Stimulated activated CD8-positive, alpha-beta memory T cell treated with anti-CD3 and anti-CD28 coated beads, Interleukin-15, amount 100 ng/mL, for 4 hours (primary cell): ENCODE measurements at places on chromosomes 7 and 10.

- DNase-seq, result no peak
Observed at GRCh38 chr10:124436191-124436638, 13.6 kb downstream of the NKX1-2 start.

DNA sequence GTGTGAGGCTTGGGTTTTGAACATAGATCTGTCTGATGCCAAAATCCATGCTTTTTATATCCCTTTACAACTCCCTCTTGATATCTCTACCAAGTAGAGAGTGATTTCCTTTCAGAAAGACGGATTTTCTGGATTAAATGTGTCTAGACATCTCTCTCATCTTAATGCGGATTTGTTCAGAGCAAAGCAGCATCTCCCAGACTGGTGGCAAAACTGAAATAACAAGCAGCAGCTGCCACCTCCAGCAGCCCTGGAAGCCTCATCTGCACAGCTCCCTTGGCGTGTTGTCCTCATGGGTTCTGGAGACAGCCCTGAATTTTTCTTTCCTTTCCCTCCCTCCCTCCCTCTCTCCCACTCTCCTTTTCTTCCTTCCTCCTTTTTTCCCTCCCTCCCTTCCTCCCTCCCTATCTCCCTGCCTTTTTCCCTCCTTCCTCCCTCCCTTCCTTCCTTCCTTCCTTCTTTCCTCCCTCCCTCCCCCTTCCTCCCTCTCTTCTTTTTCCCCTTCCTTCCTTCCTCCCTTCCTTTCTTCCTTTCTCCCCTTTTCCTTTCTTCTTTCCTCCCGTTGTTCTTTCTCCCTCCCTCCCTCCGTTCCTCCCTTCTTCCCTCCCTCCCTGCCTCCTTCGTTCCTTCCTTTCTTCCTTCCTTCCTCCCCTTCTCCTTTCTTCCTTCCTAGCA, 639.9 kb downstream of the TYW1 start:
- no peak for DNase-seq

DNA sequence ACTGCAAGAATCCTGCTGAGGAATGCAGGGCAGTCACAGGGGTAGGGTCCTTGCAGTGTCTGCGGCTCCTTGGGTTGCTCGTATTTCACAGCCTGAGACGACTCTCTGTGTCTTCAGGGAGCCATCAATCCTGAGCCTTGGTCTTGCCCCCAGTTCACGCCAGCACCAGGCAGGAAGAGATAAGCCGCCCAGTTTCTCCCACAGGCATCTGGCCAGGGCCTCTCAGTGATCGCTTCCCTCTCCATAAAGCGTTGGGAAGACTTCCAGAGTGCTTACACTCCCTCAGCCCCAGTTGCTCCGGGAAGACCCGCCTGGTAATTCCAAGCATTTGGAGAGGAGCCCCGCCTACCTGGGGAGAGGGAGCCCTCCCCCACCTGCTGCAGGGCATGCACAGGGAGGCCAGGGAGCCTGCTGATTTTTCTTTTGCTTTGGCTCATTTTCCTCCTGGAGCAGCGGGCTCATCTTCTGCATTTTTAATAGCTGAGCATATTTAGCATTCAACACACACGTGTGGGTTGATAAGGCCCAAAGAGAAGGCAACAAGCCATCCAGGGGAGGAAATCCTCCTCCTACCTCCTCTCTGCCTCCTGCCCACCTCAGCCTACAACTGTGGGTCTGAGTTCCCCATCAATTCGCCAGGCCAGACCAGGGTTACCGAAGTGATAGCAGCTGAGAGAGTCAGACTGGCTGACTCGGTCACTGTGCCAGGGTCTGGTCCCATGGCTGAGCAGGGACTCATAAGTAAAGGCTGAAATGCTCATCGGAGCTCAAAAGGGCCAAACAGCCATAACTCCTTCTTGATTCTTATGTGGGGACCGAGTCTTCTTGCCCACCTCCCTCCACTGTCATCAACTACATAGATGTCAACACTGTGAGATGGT, 74.4 kb upstream of the EFCAB10 start:
- DNase-seq, result no peak

GRCh38 chr10:95847007-95847406, 60.8 kb upstream of the CC2D2B start:
- DNase-seq, result no peak

GRCh38 chr10:113064039-113064438, 114.0 kb downstream of the TCF7L2 start:
- no peak for DNase-seq

- DNase-seq, result no peak
Observed at GRCh38 chr10:60295028-60295937, 94.4 kb downstream of the ANK3 start.

DNA sequence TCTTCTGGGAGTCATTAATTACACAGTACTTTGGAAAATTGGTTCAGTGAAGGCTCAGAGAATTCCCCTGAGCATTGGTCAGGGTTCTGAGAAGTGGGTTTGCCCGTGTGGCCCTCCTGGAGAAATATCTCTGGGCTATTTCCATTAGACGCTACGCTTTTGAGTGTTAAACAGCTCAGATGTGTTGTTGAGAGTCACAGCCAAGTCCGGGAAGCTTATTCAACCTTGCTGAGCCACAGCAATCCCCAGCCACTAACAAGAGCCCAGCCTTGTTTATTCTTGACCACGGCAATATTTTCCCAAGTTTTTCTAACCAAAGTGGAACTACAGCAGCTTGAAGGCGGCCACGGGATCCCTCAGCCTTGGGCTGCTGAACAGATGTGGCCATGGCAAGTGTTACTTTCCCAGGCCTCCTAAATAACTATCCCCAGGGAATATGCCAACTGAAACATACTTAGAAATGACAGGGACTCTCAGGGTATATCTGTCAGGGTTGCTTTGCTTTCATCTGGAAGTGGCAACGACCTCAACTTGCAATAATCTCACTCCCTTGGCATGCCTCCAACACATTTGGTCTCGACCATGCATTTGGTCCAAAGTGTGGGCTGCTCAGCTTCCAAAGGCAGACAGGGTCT, 214.7 kb downstream of the EMX2 start:
- no peak for DNase-seq

- no peak for DNase-seq
Observed at GRCh38 chr7:157488966-157489365, 152.2 kb downstream of the DNAJB6 start.

DNA sequence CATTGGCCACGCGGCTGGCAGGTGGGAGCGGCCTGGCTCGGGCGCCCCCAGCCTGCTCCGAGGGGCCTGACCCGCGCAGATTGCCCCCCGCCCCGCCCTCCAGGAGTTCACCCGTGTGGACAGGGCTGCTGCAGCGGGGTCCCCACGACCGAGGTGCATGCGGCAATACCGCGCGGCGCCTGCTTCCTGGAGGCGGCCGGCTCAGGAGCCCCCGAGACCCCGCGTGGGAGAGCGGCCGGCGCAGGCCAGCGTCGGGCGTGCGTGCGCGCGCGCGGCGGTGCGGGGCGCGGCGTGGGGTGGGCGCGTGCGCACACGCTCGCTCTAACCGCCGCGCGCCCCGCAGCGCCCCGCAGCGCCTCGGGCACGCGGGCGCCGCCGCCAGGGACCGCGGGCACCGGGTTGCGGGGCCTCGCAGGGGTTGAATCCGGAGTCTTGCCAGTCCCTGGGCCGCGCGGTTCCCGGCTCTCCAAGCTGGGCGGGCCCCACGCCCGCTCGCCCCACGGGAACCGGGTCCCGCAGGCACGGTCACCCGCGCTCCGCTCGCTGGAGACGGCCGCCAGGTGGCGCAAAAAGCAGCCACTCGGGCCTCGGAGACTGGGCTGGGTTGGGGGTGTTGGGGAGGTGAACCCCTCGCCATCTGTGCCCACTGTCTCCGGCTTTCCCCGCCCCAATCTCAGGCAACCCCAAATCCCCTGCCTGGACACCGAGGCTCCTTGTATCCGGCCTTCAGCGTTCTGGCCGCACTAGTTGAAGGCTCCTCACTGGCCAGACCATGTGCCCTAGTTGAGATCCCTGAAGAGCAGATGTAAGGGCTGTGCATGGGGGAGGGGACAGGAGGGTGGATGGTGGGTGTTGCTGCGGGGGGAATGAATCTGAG, 1.3 kb upstream of the ACHE start:
- DNase-seq, result peak; percentile 24

- no peak for DNase-seq
Observed at GRCh38 chr10:8051109-8051821, 3.2 kb upstream of the GATA3 start.

GRCh38 chr10:23238015-23238414, 45.9 kb downstream of the PTF1A start:
- DNase-seq, result no peak

GRCh38 chr10:49350138-49350537, 45.8 kb downstream of the DRGX start:
- DNase-seq, result no peak

DNA sequence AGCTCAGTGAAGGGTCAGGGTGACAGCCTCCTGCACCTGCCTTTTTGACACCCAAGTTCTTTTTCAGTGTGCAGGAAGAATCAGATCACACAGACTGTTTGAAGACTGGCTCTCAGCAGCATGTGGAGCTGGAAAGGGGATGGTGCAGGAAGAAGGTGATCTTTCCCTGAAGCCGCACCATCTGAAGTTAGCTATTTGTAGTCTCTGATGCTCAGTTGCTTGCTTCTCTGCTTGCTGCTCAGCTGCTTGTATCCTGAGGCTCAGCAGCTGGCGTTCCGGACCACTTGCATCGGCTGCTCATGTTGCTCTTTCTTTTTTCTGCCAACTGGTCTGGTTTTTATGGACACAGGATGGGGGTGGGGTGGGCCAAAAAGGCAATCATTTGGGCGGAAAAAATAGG, 15.8 kb upstream of the DNMBP start:
- DNase-seq, result no peak

- DNase-seq, result no peak
Observed at GRCh38 chr7:19920705-19921104, 147.3 kb upstream of the TMEM196 start.

- no peak for DNase-seq
Observed at GRCh38 chr10:3395458-3395861, 222.9 kb upstream of the PITRM1 start.

- no peak for DNase-seq
Observed at GRCh38 chr10:5782174-5782573, 31.1 kb downstream of the GDI2 start.

GRCh38 chr7:30150711-30151110, 15.9 kb downstream of the MTURN start:
- no peak for DNase-seq

GRCh38 chr7:29588900-29589696, 25.5 kb downstream of the PRR15 start:
- no peak for DNase-seq

GRCh38 chr7:25459057-25459456, 230.8 kb upstream of the NPVF start:
- no peak for DNase-seq

DNA sequence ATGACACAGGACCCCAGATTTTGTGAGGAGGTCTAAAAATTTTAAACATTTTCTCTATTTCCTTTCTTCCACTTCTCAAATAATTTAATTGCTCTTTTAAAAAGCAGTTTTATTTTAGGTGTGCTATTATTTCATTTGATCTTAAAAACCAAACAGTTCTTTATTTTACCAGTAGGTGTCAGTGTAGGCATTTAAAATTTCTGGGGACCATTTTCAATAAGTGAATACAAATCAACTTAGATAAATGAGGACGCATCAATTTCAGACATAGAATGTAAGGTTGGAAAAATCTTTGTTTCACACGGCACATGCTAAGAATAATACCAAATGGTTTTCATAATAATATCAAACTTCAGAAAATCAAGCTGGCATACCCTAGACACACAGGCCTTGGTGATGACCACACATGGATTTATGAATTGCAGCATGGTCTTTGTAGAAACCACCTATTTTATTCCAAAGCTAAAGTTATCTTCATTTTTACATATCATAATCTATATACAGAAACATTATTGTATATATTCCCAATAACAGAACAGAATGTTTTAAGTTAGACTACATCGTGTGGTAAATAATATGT, 127.6 kb upstream of the SLC26A5 start:
- no peak for DNase-seq

DNA sequence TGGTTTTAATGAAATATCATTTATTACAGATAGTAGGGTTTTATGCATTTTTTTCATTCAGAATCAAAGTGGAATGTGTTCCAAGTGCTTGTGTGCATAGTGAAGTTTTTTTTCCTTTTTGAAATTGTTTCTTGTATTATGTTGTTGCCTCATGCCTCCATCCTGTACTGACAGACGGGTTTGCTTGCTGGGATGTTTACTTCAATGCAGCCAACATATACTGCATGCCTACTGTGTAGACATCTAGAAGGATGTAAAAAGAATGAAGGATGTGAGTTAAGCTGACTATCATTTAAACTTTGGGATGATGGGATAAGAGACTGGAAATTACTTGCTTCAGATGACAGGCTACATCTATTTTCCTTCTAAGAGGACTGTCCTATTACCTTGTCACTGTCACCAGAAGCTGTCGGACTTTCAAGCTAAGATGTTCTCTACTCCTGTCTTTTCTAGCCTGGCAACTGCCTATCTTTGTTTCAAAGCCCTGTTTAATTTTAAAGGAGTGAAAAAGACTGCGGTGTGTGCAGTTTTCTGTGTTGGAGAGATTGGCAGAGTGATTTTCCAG, 243.7 kb downstream of the CDK14 start:
- no peak for DNase-seq

- DNase-seq, result no peak
Observed at GRCh38 chr7:151081170-151082101, 827 bp upstream of the FASTK start.

GRCh38 chr10:77881636-77882035, 44.9 kb downstream of the DLG5 start:
- no peak for DNase-seq

DNA sequence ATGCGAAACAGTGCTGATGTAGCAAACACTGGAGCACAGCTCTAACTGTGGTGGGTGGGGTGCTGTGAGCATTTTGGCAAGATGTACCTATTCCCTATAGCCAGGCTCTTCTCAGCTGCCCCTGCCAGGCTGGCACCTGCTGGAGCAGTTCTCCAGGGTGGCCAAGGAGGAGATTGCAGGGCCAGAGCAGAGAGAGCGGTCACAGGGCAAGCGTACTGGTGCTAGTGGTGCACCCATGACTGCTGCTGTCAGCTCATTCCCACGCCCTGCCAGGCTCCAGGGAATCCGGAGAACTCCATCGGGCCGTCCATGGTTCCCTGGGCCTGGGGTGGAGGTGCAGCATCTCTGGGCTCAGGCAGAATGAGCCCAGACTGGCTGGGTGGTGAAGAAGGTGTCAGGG, 2.1 kb downstream of the COL13A1 start:
- DNase-seq, result no peak

- no peak for DNase-seq
Observed at GRCh38 chr10:126090911-126091728, 194.8 kb downstream of the FANK1 start.

- DNase-seq, result no peak
Observed at GRCh38 chr7:100476903-100477870, 1.8 kb downstream of the TSC22D4 start.

DNA sequence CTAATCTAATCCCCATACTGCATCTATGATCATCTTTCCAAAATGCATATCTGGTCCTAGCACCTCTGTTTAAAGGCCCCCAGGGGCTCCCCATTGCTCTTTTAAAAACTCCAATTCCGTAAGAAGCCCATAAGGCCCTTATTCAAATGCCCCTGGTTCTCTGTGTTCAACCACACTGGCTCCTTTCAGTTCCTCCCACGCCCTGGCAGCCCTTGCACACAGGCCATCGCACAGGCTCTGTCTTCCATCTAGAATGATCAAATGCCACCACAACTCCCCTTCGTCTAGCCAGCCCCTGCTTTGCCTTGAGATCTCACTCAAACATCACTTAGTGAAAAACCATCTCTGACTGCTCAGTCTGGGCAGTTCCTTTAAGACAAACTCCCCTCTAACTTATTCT, 112.9 kb upstream of the LYZL2 start:
- no peak for DNase-seq

- DNase-seq, result no peak
Observed at GRCh38 chr7:19610194-19610943, 98.5 kb downstream of the POLR1F start.
